ENCODE measurements at places on chromosomes 3 and 15.

GRCh38 chr3:159938714-159939113 lies 49.9 kb upstream of the IL12A start:
- DNase-seq: no peak

DNA sequence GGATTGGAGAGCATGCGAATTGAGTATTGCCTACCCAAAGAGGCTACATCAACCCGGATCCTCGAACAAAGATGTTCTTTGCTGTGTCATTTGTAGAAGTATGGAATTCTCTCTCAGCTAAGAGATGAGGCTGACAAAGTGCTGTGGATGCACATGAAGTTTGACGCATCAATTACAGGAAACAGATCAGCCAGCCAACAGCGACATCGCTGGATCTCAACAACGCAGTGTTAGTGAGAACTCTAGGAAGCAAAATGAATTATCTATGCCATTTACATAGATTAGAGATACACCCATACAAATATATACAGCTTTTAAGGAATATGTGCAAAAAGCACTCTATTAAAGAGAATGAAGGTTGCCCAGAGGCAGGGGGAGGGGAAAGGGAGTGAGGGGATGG lies 160.6 kb upstream of the RGMA start:
- no peak for DNase-seq

- DNase-seq: no peak
These were observed 17.1 kb downstream of the SLC9A9 start for GRCh38 chr3:143831208-143831607.

GRCh38 chr3:82157952-82158351 lies 396.5 kb upstream of the GBE1 start:
- no peak for DNase-seq

GRCh38 chr3:141389703-141390102 lies 21.4 kb downstream of the ZBTB38 start:
- DNase-seq: no peak

DNA sequence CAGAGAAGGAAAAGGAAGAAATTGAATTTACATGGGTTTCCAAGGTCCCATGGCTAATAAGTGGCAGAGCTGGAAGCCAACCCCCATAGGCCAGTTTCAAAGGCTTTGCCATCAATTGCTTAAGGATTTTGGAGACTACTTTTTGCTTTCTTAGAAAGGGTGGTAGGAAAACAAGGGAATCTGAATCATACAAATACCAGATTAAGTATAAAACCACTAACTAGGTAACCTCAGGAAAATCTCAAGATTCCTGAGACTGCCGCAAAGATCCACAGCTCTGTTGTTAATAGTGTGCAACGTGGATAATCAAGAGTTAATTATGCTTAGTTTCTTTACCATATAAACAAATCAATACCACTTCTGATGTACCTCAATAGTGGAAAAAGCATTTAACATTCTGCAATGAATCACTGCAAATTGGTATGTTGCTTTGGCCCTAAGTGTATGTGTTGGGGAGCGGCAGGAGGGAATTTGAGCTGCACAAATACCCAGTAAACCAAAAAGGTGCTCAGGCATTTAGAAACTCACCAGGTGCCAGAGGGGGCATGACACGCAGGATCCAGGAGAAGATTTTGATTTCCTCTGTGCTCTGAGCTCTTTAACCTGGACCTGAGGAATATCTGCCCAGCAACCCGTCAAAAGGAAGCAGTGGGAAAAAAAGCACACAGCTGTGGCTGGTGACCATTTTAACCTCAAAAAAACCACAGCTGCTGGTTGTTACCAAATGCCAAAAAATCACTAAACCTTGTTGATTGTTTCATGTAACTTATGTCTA lies 22.0 kb downstream of the AADAC start:
- DNase-seq: no peak

All from stimulated activated CD4-positive, alpha-beta T cell treated with anti-CD3 and anti-CD28 coated beads, Interleukin-15, amount 100 ng/mL, for 48 hours (primary cell).